ENCODE measurements at places on chromosomes 5 and 9.

DNA sequence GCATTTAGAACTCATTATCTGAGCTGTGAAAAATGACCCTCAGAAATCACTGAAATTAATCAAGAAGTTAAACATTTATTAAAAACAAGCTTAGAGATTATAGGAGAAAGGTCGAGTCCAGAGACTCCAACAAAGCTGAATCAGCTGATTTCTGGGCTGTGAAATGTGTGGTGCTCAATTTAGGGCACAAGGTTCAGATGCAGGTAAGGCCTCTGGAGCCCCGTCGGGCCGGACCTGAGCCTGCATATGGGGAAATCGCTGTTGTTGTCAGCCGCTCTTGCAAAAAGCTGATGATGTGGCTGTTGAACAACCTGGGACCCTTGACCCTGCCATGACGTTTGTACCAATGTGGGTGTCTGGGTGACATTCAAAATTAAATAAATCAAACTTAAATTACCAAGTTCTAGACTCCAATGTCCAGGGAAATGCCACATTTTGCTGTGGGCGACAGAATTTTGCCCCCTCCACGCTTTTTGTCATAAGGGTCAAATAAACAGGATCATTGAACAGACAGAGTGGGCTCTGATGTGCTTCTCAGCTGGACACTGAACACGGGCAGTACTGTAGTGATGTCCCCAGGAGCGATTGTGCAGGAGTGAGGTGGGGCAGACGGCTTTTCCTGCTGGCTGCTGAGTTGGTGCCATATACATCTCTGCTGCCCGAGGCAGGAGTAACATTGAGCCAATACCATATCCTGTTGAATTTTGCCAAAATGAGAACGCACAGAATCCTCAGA lies 27.2 kb upstream of the FBP1 start:
- no peak for DNase-seq

- no peak for DNase-seq
Measured at GRCh38 chr9:107847978-107848964, 358.7 kb upstream of the KLF4 start.

DNA sequence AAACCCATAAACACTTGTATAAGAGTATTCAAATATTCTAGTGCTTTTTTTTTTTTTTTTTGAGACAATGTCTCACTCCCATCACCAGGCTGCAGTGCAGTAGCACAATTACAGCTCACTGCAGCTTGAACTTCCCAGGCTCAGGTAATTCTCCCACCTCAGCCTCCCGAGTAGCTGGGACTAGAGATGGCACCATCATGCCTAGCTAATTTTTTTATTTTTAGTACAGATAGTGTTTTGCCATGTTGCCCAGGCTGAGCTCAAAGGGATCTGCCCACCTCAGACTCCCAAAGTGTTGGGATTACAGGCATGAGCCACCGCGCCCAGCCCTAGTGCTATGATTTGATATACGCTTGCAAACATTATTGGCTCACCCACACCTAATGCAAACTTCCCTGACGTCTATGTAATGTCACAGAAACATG lies 11.8 kb downstream of the IL6ST start:
- no peak for DNase-seq

DNA sequence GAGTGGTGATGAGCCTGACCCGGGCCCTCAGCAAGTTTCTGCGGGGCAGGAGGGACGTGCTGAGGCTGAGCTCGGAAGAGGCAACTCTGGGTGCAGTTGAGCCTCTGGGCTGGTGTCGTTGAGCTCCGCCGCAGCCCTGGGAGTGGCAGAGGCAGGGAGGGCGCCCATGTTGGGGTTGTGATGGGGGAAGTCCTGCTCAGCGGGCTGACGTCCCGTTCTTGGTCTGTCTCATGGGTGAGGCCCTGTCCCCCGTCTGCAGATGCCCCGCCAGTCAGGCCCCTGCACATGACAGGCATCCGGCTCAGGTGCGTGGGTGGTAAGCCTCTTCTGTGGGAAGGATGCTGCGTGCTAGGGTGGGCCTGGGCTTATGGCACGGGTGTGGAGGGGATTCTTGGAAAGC lies 64.3 kb downstream of the RXRA start:
- peak; percentile 55 for DNase-seq

DNA sequence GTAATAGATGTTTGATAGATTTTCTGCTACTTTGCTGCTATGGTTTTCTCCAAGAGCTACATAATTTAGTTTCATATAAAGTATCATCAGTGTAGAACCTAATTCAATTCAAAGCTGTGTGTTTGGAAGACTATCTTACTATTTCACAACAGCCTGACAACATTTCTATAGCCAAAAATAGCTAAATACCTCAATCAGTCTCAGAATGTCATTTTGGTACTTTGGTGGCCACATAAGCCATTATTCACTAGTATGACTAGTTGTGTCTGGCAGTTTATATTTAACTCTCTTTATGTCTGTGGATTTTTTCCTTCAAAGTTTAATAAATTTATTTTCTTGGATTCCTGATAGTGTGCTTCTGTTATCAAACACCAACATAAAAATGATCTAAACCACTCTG lies 35.1 kb upstream of the CCDC152 start:
- no peak for DNase-seq

- DNase-seq, result no peak
Measured at GRCh38 chr5:39186722-39187539, 32.4 kb downstream of the FYB1 start.

DNA sequence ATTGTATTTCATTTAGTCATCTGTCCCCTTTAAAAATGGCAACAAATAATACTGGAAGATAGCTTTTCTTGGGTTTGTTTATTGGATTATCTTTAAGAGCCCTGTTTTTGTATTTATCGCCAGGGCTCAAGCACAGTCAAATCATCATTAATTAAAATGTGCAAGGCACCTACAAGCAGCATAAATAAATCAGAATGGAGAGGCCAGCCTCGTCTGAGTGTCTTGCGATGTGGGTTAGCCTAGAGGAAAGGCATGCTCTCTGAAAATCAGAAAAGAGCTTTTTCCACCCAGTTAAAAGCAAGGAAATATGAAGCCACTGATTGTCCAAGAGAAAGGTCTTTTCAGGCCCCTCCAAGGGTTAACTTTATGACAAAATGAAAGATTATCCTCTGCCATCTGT lies 31.8 kb downstream of the ZFAND5 start:
- DNase-seq, result no peak

DNA sequence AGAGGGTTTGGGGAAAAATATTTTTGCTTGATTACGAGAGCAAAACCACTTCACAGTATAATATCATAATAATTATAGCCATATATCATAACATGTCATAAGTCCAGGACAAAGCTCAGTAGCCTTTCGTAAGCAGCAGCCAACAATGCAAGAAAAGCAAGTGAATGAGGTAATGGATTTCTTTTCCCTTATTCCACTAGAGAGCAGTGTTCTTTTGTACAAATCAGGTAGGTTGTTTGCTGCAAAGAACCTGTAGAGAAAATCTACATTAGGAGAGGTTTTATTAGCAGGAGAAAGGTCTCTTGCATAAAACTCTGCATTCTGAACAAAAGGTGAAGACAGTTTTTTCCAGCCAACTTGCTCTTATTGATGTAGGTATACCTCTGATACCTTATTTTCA lies 1033.4 kb downstream of the TLE4 start:
- DNase-seq, result no peak

- DNase-seq, result no peak
Measured at GRCh38 chr5:34608859-34609648, 47.1 kb upstream of the RAI14 start.

DNA sequence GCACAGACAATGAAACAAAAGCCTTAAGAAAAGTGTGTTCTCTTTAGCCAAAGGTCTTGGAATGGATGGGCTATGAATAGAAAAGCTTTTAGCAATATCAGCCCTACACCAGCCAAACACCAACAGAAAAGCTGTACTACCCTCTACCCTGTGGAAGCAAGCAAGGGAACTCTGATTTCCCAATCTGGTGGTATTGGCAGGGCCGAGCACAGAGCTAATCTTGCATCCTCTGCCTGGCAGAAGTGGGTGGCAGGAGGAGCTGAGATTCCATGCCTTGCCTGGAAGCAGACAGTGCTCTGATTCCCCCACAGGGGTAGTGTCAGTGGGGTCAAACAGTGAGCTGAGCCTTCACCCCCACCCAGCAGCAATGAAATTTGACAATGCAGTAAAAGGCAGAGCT lies 29.6 kb upstream of the ZNF782 start:
- DNase-seq, result no peak

DNA sequence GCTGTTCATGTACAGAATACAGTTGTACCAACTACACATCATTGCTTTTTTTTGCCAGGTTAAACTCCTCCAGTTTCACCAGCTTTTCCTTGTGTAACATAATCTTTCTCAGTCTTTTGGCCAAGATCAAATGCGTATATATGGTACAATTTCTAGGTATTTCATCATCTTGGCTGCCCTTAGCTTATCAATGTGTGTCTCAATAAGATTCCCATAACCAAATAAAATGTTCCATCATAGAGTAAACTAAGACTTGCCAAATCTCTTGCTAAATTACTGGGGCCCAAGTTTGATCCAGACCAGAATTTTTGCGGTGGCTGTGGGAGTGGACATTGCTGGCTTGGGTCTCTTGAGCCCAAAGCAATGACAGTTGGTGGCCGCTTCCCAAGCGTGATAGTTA lies 24.3 kb upstream of the ERBIN start:
- DNase-seq, result no peak

DNA sequence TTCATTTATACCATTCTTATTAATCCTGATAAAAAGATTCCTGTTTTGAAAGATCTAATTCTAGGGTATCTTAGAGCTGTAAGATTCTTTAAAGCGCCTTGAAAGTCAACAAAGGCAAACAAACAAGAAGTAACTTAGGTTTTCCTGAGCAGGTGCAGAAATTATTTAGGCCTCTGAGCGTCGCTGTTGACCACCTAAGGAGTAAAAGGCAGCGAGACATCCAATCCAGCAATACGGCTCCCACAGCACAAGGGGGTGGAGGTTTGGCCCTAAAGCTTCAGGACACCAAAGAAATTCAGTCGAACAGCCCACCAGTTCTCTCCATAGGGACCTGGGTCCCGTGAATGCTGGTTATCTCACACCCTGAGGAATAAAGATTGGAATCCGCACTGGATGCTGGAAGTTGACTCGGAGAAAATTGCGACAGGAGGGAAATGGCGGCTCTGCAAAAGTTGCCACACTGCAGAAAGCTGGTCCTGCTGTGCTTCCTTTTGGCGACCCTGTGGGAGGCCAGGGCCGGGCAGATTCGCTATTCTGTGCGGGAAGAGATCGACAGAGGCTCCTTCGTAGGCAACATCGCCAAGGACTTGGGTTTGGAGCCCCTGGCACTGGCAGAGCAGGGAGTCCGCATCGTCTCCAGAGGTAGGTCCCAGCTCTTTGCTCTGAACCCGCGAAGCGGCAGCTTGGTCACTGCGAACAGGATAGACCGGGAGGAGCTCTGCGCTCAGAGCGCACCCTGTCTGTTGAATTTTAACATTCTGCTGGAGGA lies at the start of gene PCDHGA2:
PCDHGA2 (plus strand) TSS at position 223 of the 769 bp plus-strand sequence.
- no peak for DNase-seq

GRCh38 chr5:14607104-14607503 lies 25.5 kb downstream of the OTULINL start:
- DNase-seq, result no peak

GRCh38 chr5:68265347-68265746 lies 49.8 kb downstream of the PIK3R1 start:
- no peak for DNase-seq

DNA sequence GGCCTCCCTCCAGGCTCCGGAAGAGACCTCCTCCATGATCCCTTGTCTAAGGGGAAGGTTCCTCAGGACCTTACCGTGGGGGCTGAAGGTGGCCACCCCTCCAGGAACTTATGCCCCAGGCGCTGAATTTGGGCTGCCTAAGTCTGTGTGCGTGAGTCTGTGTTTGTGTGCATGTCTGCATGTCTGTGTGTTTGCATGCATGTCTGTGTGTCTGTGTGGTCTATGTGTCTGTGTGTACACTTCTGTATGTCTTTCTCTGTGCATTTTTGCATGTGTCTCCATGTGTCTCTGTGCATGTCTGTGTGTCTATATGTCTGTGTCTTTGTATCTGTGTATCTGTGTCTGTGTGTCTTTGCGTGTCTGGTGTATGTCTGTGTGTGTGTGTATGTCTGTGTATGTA lies 20.5 kb downstream of the ABO start:
- no peak for DNase-seq

GRCh38 chr5:10518347-10518746 lies 45.5 kb upstream of the ANKRD33B start:
- no peak for DNase-seq

DNA sequence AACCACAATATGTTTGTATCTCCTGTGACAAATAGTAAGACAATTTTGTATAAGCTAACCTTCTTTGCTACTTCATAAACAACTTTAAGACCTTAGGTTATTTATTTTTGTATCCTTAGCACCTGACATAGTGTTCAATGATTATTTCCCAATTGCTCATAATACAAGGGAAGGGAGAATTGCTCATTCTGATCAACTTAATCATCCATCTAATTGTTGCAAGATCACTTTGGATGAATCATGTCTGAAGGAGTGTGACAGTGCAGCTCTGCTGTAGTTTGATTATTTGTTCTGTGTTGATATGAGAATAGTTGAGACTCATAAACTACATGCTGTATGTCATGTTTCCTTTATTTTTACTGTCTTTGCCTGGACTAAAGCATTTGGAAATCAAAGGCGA lies 721.3 kb upstream of the SEMA6A start:
- no peak for DNase-seq

DNA sequence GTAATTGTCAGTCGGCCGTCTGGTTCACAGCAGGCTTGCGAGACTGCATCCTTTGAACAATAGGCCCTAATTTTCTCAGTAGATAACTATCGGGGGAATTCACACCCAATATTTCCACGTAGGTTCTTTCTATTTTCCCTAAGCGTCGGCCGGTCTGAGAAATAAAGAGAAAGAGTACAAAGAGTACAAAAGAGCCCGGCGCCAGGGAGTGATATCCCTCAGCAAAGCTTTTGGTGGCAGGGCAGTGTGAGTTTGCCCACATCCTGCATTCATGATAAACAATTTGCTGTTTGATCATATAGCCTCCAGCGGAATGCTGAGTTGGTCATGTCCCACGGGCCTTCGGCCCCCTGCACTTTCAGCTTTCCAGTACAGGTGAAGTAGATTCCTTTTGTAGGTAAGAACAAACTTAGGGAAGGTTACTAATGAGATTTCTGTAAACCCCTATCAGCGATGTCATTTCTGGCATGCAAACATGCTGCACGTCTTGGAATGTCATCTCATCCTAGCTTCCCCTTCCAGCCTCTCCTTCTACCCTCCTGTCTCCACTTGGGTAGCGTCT lies 4.7 kb upstream of the PTGR1 start:
- no peak for DNase-seq

- no peak for DNase-seq
Measured at GRCh38 chr5:156021866-156022265, 305.1 kb upstream of the SGCD start.
